WTC11 (cell line): ENCODE measurements at places on chromosomes 5 and 9. TPM values are rescaled to one million over a fixed set of nuclear protein-coding genes. Genes with fewer than 3 reads are reported as not detected.

ADGRD2 gene
- 0.61 to 1.6 TPM (median 1.3 TPM) in 3 replicates for total RNA-seq

CTNND2 gene
- total RNA-seq, result 8.6 to 11.9 TPM (median 10.4 TPM) in 3 replicates

DNA sequence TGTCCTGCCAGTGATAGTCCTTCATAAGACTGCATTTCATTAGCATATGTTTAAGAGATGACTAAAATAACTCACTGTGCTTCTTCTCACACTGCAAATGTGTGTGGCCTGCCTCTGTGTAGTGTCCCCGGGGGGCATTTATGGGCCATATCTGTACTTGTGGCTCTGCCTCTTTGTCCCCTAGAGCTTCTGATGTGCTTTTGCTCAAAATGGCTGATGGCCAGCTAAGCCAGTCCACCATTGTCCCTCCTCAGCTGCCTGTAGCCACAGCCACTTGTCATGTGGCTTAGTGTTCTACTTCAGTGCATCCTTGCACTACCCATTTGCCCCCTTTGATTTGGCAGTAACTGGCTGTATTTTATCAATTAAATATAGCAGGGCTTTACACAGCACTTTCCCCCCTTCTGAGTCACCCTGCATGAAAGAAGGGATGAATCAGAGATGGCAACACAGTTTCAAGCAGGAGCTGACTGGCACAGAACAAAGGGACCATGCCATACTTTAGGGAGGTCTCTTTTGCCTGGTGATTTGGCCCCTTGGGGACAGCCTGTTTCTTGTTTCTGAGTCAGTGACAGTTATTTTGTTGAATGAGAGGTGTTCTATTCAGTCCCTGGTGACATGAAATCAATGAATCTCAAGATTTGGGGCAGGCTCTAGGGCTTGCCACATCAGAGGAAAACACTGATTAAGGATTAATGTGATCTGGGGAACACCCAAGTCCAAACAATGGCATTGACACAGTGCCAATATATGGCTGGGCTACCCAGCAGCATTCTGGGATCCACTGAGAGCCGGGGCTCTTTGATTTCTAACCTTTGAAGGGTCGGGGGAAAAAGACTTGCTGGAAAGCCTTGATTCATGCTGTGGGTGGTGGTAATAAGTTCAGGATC, 245.5 kb downstream of the SMARCA2 start:
- DNase-seq, result no peak

GRCh38 chr5:176912115-176912514, 13.0 kb upstream of the HK3 start:
- no peak for DNase-seq

DNA sequence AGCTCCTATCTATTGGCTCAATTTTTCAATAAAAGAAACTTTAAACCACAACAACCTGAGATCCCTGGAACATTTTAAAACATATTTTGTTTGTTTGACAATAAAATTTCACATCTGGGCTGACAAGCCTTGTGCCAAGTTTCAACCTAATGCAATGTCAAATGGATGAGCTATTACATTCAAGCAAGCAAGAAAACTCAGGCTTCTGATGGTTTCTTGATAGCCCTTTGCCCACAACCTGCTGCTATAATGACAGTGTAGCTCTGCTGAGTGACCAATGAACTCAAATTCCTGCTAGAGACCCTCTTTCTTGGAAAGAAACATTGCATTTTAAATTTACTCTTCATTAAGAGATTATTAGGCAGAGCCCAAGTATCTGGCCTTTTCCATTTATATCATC, 472.9 kb downstream of the ARHGEF28 start:
- no peak for DNase-seq

DNA sequence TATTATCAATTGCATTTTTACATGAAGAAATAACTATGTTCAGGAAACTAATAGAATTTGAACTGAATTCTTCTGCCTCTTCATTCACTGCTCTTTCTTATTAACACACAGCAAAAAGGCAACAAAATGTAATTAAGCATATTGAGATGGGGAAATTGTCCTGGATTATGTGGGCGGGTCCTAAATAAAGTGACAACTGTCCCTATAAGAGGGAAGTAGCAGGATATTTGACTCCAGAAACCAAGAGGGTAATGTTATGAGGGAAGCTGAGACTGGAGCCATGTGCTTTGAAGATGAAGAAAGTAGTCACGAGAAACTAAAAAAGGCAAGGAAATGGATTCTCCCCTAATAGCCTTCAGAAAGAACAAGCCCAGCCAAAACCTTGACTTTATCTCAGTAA, 311.2 kb upstream of the PIK3R1 start:
- DNase-seq, result no peak
